Activated T-helper 1 cell treated with Interleukin-2 at 50 U/mL for 16 hours (primary cell): ENCODE measurements at places on chromosomes 6 and 20.

DNA sequence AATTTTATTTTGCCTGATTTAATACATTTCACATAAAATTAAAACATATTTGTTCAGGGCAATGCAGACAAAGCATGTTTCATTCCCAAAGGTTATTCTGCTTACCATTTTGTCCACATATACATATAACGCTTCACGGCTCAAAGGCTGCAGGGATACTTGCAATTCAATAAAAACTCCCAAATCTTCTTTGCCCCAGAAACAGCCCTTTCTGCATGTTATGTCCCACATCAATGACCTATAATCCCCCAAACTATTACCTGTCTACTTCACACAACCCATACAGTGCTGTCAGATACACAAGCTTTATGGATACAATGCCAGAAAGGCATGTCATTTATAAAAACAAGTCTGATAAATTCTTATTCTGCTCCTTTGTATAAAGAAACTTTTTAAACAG lies 20.2 kb downstream of the SNX5 start:
- DNase-seq = no peak

DNA sequence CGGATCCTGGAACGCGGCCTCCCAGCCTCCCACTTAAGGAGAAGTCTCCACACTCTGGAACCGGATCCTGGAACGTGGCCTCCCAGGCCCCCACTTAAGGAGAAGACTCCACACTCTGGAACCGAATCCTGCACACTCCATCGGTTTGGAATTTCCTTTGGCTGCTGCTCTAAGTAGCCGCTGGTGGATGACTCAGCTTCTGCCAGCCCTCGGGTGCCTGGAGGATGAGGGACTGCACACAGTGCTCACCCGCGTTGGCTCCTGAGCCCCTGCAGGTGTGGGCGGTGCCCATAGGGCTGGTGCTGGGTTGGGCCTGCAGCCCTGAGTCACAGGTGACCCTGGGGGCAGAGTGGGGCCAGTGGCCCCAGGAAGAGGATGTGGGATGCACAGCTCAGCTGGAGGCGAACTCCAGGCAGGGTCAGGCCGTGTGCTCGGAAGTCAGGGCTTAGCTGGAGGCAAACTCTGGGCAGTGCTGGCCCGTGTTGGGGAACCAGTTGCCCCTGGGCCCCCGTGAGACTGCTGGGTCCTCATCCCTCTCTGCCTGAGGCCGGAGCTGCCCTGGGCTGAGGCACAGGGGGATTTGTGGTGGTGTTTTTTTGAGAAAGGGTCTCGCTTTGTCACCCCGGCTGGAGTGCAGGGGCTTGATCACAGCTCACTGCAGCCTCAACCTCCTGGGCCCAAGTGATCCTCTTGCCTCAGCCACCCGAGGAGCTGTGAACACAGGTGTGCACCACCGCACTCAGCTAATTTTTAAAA lies 13.9 kb upstream of the TNFRSF6B start:
- DNase-seq = no peak

GRCh38 chr20:46644160-46644559 lies 7.1 kb downstream of the SLC13A3 start:
- no peak for DNase-seq

DNA sequence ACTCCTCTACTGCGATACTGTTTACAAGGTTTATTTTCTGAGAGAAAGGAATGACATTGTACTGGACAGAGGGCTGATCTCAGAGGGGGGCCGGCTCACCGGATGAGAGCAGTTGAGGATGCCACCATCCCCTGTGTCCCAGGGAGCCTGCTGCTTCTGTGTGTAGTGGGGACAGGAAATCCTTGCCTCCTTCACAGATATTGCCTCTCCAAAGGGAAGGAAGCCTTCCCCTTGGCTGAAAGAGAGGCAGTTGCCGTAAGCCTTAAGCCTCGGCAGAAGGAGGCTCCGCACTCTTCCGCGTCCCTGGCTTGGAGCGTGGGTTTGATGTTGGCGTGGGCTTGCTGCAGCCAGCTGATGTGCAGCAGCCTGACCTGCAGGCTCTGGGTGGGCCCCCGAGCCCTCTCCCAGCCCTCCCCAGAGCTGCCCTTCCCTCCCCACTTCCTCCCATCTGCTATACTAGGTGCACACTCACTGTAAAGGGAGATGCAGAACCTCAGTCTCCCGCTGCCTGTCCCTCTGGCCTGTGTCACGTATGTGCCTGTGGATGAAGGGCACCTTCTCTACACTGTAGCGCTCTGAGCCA lies 45.7 kb upstream of the RPS6KA2 start:
- DNase-seq = no peak

DNA sequence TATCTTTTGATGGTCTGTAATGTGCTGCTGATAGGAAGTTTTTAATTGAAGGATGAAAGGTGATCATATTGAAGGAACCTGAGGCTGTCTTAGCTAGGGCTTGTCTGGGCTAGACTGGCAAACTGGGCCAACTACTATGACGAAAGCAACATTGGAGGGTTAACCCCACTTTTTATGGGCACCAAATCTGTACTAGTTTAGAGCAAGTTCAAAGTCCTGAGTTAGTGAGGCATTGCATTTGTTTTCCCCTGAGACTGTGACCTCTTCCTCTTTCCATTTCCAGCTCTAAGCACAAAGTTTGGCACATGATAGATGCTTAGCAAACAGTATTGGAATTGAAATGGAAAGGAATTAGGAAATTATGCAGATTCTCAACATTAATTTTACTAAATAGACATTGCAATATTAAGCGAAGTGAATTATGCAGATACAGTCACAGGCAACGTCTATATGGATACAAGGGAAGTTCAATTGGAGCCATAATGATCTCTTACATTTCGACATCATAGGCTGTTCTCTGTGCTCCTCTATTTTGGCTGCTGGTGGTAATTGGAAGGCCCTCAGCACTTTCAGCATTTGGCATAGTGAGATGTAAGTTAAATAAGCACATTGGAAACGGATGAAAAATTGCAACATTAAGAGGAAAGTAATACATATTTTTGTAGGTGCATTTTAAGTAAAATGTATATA lies 22.2 kb downstream of the CEP57L1 start:
- DNase-seq = no peak
